ENCODE measurements at places on chromosomes 6 and 20.

GRCh38 chr20:32333988-32334885 is 23.9 kb upstream of the ASXL1 start:
- peak; percentile 73 for DNase-seq

GRCh38 chr6:150633486-150633834 is 33.8 kb downstream of the PLEKHG1 start:
- no peak for DNase-seq

DNA sequence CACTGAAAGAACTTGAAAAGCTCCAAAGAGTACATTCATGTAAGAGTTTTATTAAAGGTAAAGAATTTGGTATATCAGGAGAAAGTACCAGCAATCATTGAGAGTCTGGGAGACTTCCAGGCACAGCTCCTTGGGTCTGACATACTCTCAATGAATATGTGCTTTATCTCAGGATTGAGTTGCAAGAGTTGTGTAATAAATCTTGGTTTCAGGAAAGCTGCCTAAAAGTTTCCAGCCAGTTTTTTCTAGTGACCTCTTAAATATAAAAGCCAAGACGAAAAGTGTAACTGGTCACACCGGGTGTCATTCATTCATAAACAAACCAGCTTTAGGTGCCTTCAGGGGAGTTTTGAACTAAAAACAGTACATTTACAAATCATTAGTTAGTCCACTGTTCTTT is 21.6 kb upstream of the GJA1 start:
- no peak for DNase-seq

GRCh38 chr6:106750946-106751345 is 121.6 kb downstream of the QRSL1 start:
- no peak for DNase-seq

- no peak for DNase-seq
Observed at GRCh38 chr6:112155886-112156285, 68.5 kb downstream of the FAM229B start.

- no peak for DNase-seq
Observed at GRCh38 chr6:69729870-69730449, 66.8 kb downstream of the LMBRD1 start.

GRCh38 chr6:21102624-21103023 is 490.9 kb upstream of the SOX4 start:
- no peak for DNase-seq

DNA sequence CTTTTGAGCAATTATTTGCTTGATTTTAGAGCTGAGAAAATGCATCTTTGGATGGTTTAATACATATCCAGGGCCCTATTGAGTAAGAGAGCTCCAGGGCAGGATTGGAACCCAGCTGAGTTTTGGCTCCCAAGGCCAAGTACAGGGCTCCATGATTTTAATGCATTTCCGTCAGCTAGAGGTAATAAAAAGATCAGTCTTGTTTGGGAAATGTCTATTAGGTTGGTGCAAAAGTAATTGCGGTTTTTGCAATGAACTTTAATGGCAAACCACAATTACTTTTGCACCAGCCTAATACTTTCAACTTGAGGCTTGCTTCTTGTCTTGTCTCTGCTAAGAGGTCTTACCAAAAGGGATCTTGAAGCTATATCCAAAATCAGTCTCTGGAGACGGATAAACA is 29.4 kb upstream of the CDH4 start:
- DNase-seq = no peak

- DNase-seq = no peak
Observed at GRCh38 chr6:161487217-161487531, 213.3 kb upstream of the AGPAT4 start.

DNA sequence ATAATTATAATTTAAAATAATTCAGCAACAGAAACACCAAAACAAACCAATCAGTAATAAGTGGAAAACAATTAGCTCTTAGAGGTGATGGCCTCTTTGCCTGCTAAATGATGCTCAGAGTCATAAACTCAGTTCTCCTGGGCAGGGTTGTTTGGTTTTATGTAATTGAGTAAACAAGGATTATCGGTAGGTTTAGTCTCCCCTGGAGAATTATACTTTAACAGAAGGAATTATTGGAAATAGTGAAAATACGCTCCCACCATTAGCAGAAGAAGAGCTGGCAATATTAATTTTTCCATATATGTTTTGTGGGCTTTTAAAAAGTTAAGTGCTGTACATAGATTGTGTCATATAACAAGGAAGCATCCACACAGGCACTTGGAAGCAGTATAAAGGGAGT is 27.0 kb downstream of the CAP2 start:
- DNase-seq = no peak

GRCh38 chr20:41170386-41171105 is 33.2 kb downstream of the PLCG1 start:
- DNase-seq = no peak

DNA sequence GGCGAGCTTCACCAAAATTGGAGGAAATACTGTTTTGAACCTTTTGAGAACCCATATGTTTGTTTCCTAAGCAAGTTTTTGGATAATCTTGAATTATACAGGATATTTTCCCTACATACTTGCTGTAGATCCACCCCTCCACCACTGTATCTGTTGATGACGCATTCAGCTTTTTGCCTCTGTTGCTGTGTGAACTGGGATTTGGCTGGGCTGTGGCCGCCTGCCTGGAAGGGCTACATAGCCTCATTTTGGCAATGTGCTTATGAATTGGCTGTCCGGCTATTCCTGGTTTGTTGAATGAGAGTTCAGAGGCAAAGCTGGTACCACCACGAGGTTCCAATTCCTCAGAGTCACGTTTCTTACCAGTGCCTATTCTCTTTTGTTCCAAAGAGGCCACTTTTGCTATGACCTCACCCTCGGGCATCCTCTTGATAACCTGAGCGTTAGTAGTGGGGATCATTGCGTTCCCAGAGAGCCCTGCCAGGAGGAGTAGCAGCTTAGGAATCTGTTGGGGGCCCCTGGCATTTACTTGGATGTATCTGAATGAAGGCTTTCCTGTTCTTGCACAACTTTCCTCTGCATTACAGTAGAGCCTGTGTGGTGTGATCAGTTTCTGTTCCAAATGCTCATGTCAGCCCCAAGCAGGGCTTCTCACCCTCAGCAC is 6.4 kb downstream of the FAM83D start:
- DNase-seq = no peak

- DNase-seq = no peak
Observed at GRCh38 chr20:2576317-2576727, 39.9 kb downstream of the TMC2 start.

- peak; percentile 29 for DNase-seq
Observed at GRCh38 chr6:158642097-158642601, 2.4 kb downstream of the DYNLT1 start.

DNA sequence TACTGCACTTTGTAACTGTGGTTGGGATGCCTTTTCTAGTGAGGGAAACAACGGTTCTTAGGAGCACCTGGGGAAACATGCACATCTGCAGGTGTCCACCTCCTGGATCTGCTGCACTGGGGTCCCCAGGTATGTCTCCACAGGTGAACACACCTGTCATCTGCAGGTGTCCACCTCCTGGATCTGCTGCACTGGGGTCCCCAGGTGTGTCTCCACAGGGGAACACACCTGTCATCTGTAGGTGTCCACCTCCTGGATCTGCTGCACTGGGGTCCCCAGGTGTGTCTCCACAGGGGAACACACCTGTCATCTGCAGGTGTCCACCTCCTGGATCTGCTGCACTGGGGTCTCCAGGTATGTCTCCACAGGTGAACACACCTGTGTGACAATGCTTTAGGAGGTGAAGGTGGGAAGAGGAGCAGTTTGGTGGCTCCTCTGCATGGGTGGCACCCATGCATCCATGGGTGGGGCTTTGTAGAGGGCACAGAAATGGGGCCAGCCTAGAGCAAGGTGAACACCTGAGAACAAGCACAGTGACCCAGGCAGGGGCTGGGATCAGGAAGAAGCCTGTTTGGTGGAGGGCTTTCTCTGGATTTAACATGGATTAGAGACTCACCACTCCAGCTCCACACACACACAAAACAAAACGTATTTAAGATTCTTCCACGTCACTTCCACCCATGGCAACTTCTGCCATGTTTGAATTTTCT is 206.0 kb upstream of the CDH4 start:
- DNase-seq = no peak

DNA sequence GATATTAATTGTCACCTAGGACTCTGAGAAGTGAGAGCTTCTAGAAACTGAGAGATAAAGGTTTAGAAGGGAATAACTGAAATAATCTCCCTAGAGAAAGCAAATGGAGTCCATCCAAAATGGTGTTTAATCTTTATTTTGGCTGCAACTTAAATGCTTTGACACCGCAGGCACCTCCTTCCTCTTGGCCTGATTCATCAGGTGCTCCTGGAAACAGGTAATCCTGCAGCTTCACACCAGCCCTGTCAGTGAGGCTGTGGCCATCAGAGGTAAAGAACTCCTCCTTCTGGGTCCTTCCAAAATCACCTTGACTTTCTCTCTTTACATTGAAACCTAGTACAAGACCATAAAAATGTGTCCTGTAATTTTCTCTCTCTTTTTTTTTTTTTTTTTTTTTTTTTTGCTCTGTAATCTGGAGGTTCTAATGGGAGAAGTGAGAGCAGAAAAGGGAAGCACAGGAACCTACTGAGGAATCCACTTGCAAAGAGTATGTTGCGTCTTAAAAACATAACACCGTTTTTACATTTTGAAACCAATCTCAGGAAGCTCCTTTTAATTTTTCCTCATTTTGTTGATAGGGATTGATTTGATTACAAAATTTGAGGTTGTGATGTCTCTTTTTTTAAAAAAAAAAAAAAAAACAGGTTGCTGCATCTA is 124.2 kb downstream of the LRRC1 start:
- DNase-seq = no peak

- DNase-seq = no peak
Observed at GRCh38 chr20:2697768-2698167, 5.2 kb downstream of the EBF4 start.

- DNase-seq = no peak
Observed at GRCh38 chr6:126134491-126134890, 148.2 kb downstream of the TRMT11 start.

DNA sequence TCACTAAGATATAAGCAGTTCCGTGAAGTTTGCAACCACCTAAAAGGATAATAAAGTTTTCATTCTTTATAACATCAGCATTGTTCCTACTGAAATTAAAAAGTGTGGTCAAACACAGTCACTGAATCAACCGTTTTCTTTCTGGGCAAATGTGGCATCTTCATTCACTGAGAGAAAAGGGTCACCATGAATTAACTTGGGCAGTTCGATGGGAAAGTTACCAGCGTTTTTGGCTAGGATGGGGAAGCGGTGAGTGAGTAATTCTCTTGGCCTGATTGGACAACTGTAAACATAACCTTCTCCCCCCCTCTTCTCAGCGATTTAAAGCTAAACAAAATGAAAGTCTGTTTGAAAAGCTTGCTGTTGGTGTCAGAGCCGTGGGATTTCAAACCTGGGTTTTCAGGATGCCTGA is 181.8 kb downstream of the SASH1 start:
- no peak for DNase-seq

DNA sequence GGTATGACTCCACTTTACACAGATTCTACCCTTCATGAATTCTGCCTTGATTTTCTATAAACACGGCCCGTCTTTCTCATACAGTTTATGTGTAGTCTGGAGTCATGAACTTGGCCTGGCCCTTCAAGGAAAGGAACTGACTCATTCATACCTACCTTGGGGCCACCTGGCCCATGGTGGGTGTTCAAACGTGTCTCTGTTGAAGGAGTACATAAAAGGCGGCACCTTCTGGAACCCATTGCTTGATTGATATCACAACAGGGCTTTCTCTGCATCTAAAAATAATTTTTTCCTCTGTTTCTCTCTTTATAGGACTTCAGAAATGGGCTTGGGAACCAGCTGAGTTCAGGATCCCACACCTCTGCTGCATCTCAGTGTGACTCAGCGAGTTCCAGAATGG is 363.0 kb upstream of the SOX4 start:
- DNase-seq = no peak

DNA sequence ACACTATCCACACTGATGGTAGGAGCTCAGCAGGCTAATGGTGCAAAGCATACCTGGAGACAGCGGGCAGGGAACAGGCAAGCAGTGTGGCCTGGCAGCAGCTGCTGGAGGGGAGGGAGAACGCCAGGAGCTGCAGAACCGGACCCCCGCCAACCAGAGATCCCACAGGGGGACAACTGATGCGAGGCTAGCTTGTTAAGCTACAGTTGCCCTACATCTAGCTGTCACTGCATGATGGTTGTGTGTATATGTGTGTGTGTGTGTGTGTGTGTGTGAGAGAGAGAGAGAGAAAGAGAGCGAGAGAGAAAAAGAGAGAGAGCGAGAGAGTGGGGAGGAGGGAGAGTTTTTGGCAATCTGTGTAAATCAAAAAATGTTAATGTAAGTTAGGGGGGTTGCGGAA is 69.7 kb upstream of the NHSL1 start:
- no peak for DNase-seq

GRCh38 chr6:167665698-167666330 is 160.9 kb upstream of the AFDN start:
- DNase-seq = no peak

DNA sequence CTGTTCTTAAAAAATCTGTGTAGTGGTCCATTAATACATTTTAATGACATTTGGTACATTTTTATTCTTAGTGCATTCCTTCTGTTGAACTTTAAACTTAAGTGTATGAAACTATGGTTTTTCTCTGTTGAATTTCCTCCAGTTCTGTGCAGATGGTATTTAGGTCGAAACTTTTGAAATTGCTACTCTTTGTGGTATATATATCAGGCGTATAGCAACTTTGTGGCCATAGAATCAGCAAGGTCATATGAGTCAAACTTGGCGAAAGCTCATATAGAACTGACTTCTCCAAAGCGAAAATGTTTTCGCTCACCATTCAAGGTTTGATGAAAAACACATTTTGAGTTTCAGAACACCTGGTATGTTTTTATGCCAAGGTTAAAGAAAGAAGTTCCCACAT is 93.7 kb downstream of the MAP3K4 start:
- DNase-seq = no peak

- DNase-seq = no peak
Observed at GRCh38 chr6:112752791-112753190, 405.7 kb downstream of the RFPL4B start.

GRCh38 chr20:62695448-62696414 is 12.9 kb upstream of the NTSR1 start:
- no peak for DNase-seq

DNA sequence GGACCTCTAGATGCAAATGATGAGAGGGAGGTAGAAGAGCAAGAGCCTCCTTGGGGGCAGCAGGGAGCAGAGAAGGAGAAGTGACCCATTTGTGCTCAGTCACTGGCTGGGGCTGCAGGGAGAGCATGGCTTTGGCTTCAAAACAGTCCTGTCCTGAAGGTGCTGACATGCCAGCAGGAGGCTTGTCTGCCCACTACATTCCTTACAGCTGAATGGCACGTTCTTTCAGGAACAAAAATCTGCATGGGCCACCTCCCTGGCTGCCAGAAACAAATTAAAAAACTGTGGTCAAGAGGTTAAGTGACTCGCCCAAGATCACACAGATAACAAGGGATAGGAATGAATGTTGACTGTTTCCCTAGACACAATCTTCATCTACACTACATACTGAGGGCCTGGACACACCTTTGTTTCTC is 188.8 kb downstream of the HIVEP2 start:
- no peak for DNase-seq

GRCh38 chr20:50548396-50548795 is 38.2 kb downstream of the PTPN1 start:
- no peak for DNase-seq

GRCh38 chr6:18973251-18973650 is 586.1 kb downstream of the RNF144B start:
- no peak for DNase-seq

GRCh38 chr6:144824018-144824417 is 538.9 kb downstream of the UTRN start:
- no peak for DNase-seq
